ENCODE measurements at places on chromosomes 5 and 9. TPM values are rescaled to one million over a fixed set of nuclear protein-coding genes. Genes with fewer than 3 reads are reported as not detected.

- H3K4me3 ChIP-seq, result no peak overlapping the region
- no peak for DNase-seq
- peaks cover 23% of the 10 kb centered on the region for H3K4me1 ChIP-seq
These were observed 111.5 kb upstream of the EQTN start for GRCh38 chr9:27408482-27408881.

GRCh38 chr9:125767349-125767748 is 20.2 kb downstream of the PBX3 start:
- H3K4me3 ChIP-seq, result no peak overlapping the region
- no peak for DNase-seq
- no peaks in the 10 kb centered on the region for H3K27me3 ChIP-seq
- no peak overlapping the region for H3K27ac ChIP-seq
- peaks cover 17% of the 10 kb centered on the region for H3K4me1 ChIP-seq

GRCh38 chr9:18127499-18127875 is 346.5 kb upstream of the ADAMTSL1 start:
- no peaks in the 10 kb centered on the region for H3K4me1 ChIP-seq
- no peak for DNase-seq
- no peak overlapping the region for H3K4me3 ChIP-seq
- H3K27me3 ChIP-seq, result no peaks in the 10 kb centered on the region
- H3K36me3 ChIP-seq, result no peaks in the 10 kb centered on the region

The ADAMTS6 gene
- 2.3 TPM for total RNA-seq
